ENCODE measurements at places on chromosomes 2 and 18. TPM values are rescaled to one million over a fixed set of nuclear protein-coding genes. Genes with fewer than 3 reads are reported as not detected.

Gene COL4A4
- total RNA-seq = 24.0 TPM

Gene IWS1
- total RNA-seq = 47.7 TPM

Gene GIGYF2
- total RNA-seq = 53.3 TPM

Gene FBXO41
- 0.38 TPM for total RNA-seq

Gene CCBE1
- total RNA-seq = 21.4 TPM

Gene SLC30A3
- under 0.01 TPM for total RNA-seq

Gene UXS1
- total RNA-seq = 49.5 TPM

Gene FHOD3
- 9.9 TPM for total RNA-seq

Gene CTAGE1
- 0.28 TPM for total RNA-seq

Gene SNED1
- 4.6 TPM for total RNA-seq

Gene REEP1
- total RNA-seq = under 0.01 TPM

Gene NMUR1
- total RNA-seq = under 0.01 TPM

Gene WNT6
- total RNA-seq = not detected

Gene HJURP
- 43.1 TPM for total RNA-seq

Gene HAUS1
- 59.8 TPM for total RNA-seq

Gene CHAC2
- 1.7 TPM for total RNA-seq

Gene CELF4
- total RNA-seq = not detected

Gene SCN7A
- total RNA-seq = under 0.01 TPM

Gene SRD5A2
- not detected for total RNA-seq

Gene PDE11A
- under 0.01 TPM for total RNA-seq

Gene NDUFAF7
- 18.6 TPM for total RNA-seq

Gene CRYGD
- not detected for total RNA-seq

Gene APCDD1
- 0.19 TPM for total RNA-seq

Gene SLC4A5
- total RNA-seq = under 0.01 TPM

Gene ATP6V1B1
- total RNA-seq = 0.38 TPM

Gene ZNF514
- 8.8 TPM for total RNA-seq

Gene HDAC4
- 5.9 TPM for total RNA-seq

Gene MYCN
- total RNA-seq = not detected

Gene LAMA3
- 4.8 TPM for total RNA-seq

Gene SERPINB12
- not detected for total RNA-seq

Gene SMPD4
- 10.4 TPM for total RNA-seq

Gene TCF7L1
- total RNA-seq = 2.3 TPM

Gene CACNB4
- total RNA-seq = 2.3 TPM

Gene C2orf78
- not detected for total RNA-seq
